ENCODE measurements at places on chromosomes 7 and 10. TPM values are rescaled to one million over a fixed set of nuclear protein-coding genes. Genes with fewer than 3 reads are reported as not detected.

Gene ECHS1
- total RNA-seq = 226 TPM

Gene LBX1
- not detected for total RNA-seq

Gene PNLIPRP1
- not detected for total RNA-seq

Gene ABCA13
- total RNA-seq = 0.20 TPM

Gene OR6B1
- not detected for total RNA-seq

Gene RFC2
- total RNA-seq = 10.5 TPM

Gene RPP30
- total RNA-seq = 30.9 TPM

Gene KIF20B
- 3.7 TPM for total RNA-seq

Gene NSUN5
- total RNA-seq = 19.6 TPM

Gene PON2
- total RNA-seq = 39.9 TPM

Gene COBL
- total RNA-seq = 91.2 TPM

Gene POLR2J2
- 3.4 TPM for total RNA-seq

Gene GPER1
- total RNA-seq = 2.8 TPM

Gene CLDN4
- not detected for total RNA-seq

Gene CCDC3
- 2.4 TPM for total RNA-seq

All from left ventricle myocardium superior (tissue), 1 donor.